GM10248 (cell line): ENCODE measurements at places on chromosomes 5 and 9.
A peak's percentile ranks its signal among the peaks of the same experiment; 100 is the strongest.

DNA sequence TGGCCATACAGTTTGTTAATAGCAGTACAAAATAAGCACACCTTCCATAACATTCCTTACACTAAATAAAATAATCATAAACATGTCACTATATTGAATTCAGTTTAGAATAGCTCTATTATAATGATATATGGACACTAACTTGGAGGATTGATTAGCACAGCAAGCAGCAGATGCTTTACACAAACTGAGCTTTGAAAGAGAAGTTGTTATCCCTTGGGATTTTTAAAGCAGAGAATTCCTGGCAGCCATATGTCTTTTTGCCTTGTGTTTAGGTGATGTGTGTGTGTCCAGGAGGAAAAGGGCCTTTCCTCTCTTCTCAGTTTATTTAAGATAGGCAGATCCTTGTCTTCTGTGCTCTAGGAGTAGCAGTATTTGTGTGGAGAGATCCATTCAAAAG lies 232.2 kb upstream of the GRIN3A start:
- no peak for DNase-seq

DNA sequence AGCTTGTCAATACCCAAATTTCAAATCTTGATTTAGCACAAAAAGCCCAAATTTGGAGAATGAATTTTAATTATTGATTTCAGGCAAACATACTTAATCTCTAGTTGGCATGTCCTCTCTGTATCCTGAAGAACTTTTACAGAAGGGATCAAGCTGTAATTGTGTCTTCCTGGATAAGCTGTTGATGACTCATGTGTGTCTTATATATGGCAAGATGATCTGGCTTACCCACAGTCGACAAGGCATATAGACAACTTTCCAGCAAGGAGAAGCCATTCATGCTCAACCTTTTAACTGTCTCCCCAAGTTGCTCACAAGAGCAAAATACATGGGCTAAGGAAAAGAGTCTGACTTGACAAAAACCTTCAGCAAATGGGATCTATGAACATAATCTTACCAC lies 112.5 kb upstream of the SLCO6A1 start:
- DNase-seq, result no peak

DNA sequence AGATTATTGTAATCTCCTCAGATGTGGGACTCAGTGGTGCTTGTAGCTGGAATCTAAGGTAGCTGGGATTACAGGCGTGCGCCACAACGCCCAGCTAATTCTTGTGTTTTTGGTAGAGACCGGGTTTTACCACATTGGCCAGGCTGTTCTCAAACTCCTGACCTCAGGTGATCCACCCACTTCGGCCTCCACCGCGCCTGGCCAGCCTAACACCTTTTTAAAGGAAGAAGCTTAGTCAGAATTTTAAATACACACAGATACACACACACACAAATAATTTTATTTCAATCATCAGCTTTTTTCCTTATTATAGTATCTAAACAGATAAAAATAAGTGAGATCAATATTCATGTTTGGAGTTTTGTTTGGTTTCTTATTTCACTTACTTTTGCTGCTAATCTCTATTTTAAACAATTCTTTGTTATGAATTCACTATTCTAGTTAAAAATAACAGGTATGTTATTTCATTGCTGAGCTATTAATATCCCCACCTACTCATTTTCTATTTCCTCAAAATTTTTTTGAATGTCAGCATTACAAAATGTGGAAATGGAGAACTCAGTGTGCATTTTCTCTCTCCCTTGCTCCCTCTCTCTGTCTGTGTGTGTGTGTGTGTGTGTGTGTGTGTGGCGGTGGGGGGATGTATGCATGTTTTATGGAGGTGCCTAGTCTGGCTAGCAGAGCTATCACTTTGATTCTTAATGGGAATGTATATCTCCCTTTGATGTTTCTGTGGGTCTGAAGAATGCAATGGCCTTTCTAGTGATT lies 960.6 kb upstream of the DMAC1 start:
- no peak for DNase-seq

DNA sequence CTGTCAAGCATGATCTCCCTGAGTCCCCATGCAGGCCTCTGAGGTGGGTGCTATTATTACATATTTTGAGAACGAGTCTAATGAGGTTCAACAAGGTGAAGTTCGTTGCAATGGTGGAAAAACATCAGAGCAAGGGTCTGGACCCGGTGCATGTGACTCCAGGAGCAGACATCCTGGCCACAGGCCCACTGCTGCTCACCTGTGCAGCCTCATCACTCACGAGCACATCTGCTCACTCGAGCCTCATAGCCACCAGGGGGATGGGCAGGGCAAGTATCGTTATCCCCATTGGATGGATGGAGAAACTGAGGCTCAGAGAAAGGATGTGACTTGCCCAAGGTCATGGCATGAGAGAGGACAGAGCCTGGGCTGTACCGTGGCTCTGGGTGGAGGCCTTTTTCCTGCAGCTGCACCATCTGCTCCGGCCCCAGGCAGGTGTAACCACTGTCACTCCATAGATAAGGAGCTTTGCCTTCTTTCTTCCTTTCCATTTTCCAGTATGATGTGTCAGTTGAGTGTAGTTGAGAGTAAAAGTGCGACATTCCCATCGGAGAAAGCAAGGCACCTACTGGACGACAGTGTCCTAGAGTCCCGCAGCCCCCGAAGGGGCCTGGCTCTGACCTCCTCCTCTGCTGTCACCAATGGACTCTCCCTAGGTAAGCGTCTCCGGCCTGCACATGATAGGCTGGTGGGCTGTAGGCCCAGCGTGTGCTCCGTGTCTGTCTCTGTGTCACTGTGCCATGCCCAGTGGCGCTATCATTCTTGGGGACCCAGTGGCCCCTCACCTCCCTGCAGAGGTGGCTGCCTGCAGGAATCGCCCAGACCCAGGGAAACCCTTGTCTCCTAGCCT lies 68.4 kb upstream of the GARNL3 start:
- DNase-seq, result no peak

GRCh38 chr9:74496819-74497747 lies at the start of gene RORB:
TSS of gene RORB (plus strand) at chr9:74497335. CDS start at chr9:74497977, 642 bp downstream.
- peak; percentile 71 for DNase-seq

DNA sequence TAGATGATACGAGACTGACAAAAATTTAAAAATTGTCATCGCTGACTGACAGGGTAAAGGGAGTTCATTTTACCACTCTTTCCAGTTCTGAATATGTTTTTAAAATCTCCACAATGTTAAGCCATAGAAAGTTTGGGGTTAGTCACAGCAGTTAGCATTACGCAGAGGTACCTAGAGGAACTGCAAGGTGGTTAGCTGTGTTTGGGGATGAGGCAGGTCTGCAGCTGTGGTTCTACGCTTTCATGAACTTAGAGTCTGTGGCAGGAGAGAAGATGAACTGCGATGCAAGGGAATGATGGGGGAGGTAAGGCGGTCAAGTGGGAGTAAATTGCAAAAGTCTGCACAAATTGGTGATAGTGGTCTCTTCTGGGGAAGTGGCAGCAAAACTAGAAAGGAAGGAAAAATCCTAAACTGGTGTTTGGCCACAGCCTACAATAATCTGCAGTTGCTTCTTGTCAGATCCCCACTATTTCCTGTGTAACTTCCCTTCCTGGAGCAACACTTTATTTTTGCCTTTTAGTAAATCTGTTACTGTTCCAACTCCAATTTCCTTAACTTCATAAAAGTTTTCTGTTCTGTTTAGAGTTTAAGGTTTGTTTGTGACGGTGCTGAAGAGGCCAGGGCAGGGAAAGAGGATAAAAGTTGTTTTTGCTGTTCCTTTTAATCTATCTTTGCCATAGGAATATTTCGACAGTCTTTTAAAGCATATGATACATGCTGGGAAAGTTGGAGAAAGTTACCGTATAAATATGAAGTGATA lies 38.6 kb upstream of the SNX2 start:
- no peak for DNase-seq

DNA sequence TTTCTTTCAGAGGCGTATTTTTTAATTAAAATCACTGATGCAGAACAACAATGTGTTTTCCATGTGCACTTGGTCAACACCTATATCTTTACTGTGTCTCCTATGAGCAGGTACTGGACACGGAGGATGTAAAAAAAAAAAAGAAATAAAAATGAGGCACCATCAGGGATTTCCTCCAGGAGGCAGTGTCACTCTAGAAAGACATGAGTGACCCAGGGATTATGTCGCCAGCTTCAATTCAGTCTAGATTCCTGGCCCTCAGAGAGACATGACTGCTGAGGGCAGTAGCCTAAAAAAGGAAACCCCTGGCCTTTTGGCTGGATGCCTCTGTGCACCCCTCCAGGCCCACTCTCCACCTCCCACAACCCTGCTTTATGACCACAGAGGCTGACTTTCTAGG lies 18.3 kb upstream of the IL33 start:
- DNase-seq, result no peak
